ENCODE measurements at places on chromosomes 7 and 10.

- DNase-seq, result no peak
Observed at GRCh38 chr7:159143780-159144757, 598 bp downstream of the VIPR2 start.

GRCh38 chr10:93281367-93281720, 200.8 kb downstream of the MYOF start:
- no peak for DNase-seq

GRCh38 chr10:93854975-93855374, 38.8 kb upstream of the SLC35G1 start:
- DNase-seq, result no peak

DNA sequence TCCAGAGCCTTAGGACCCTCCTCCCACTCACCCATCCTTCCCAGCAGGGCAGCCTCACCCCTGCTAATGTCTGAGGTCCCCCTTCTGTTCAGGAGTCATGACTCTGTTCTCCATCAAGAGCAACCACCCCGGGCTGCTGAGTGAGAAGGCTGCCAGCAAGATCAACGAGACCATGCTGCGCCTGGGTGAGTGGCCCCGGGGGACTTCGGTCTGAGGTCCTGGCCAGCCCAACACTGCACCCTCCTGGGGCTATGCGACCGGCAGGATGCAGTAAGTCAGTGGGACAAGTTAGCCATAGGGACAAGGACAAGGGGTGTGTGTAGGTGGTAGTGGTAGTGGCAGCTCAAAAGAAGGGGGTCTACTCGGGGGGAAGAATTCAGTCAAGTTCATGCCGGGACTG, 16.2 kb upstream of the AHCYL2 start:
- DNase-seq, result no peak

GRCh38 chr7:115827305-115828045, 203.1 kb downstream of the TFEC start:
- no peak for DNase-seq

GRCh38 chr7:1851721-1852516, 181.8 kb downstream of the ELFN1 start:
- no peak for DNase-seq

DNA sequence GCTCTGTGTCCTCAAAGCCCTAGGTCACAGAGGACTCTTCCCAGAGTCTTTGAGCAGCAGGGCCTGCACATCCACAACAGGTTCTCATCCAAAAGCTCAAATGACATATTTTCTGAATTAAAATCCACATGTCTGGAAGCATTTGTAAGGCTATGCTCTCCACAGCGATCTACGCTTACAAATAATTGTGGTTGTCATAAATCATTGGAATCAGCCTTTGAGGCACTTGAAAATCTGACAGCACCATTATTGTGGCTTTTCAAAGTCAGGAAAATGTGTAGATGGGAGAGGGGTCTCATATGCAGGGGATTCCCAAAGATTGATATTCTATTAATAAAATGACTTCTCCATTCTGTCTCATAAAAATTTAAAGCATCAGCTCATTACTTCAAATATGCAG, 16.3 kb downstream of the GPR26 start:
- DNase-seq, result no peak

GRCh38 chr7:150564006-150564405, 3.2 kb upstream of the GIMAP4 start:
- no peak for DNase-seq

- DNase-seq, result no peak
Observed at GRCh38 chr7:47565640-47566250, 16.2 kb downstream of the TNS3 start.

DNA sequence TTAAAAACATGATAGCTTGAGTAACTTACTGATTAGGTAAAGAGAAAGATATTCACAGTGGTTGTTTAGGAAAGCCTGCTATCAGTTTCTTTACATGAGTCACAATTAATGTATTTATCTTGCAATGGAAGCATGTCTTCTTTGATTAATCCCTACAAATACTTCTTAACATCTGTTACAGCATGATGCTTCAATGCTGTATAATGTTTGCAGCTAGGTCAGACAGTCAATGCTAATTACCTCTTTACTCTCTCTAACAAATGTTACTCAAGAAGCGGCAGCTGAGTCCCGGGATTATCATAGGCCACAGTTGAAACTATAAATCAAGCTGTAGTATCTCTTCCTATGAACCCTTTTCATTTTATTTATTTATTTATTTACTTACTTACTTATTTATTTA, 33.2 kb downstream of the ACBD5 start:
- no peak for DNase-seq

DNA sequence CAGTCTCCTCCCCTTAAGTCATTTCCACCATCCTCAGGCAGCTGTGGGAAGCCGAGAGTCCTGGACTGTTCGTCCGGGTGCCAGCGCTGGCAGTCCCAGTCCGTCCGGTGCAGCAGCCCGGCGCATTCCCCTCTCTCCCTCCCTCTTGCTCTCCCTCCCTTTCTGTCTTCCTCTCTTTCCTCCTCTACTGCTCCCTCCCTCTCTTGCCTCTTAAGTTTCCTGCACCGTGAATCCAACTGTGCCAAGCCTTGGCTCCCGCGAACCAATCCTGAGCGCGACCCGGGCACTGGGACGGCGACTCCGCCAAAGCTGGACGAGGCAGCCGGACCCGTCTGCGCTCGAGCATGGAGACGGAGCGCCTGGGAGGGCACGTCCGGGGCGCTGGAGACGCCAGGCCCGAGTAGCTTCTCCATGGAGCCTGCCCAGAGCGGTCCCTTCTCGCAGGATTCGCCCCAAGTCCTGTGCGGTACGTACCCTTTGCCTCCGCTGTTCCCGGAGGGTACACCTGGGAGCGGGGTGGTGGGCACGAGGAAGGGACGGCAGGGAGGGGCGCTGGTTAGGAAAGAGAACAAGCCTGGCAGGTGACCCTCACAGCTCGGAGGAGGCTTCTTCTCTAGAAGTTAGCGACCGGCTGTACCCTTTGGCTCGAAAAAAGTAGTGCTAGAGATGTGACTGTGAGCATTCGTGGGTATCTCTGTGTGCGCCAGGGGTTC, 1.0 kb downstream of the NXPH1 start:
- DNase-seq, result peak; percentile 31

DNA sequence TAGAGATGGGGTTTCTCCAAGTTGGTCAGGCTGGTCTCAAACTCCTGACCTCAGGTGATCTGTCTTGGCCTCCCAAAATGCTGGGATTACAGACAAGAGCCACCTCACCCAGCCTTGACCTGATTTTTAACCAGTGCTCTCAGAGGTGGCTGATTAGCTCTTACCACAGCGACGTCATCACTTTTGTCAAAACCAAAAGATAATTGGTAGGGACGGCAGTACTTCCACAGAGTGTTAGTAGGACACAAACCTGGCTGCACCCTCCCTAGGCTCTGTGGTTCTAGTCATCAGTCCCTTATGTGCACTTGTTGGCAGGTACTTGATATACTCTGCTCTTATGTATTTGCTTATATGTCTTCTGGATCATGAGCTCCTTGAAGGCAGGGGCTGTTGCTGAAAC, 74.0 kb downstream of the GPR141 start:
- DNase-seq, result no peak

- DNase-seq, result no peak
Observed at GRCh38 chr10:102677331-102678067, 33.2 kb downstream of the TRIM8 start.

DNA sequence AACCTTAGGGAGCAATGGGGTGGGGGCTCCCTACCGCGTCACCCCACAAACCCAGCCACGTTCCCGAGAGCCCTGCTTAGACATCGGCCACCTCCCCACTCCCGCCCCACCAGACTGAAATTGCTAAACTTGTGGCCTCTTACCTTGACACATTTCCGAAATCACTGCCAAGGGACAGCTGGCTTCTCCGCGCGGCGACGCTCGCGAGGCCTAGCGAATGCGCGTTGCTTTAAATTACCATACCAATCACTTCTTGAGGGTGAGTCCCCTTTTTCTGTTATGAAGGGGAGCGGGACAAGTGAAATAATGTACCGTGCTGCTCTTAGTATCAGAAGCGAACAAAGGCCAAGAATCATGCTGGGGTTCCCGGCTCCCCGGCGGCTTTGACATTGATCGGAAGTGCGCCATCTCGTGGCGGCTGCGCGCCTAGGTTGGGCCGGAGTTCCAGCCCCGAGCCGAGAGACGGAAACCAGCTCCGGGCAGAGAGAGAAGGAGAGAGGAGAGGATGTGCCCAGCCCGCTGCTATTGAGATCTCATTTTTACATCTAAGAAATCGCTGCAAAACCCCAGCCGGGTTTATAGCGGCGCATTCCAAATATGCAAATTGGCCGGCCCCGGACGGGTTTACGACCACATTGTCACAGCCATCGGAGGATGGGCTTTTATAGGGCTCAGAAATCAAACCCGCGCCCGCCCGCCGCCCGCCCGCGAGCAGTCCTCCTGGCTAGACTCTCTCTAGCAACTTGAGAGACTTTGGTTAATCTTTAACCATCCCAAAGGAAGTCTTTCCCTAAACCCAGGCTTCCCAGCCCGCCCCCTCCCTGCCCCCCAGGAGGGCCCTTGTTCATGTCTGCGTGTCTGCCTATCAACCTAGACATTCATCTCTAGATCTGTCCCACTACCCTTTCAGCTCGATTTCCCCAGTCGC, 5.3 kb downstream of the HOXA11 start:
- DNase-seq, result no peak

DNA sequence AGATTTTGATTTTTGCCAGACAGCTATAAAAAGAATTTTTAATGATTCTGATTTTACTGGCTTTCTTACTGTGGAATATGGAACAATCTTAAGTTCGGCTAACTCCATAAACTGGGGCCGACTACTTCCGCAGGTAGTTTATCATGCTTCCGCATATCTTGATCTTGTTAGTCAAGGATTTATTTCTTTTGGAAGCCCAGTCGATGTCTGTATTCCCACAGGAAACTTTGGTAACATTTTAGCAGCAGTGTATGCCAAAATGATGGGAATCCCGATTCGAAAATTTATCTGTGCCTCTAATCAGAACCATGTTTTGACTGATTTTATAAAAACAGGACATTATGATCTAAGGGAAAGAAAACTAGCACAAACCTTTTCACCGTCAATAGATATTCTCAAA, 8.1 kb downstream of the THNSL1 start:
- no peak for DNase-seq

DNA sequence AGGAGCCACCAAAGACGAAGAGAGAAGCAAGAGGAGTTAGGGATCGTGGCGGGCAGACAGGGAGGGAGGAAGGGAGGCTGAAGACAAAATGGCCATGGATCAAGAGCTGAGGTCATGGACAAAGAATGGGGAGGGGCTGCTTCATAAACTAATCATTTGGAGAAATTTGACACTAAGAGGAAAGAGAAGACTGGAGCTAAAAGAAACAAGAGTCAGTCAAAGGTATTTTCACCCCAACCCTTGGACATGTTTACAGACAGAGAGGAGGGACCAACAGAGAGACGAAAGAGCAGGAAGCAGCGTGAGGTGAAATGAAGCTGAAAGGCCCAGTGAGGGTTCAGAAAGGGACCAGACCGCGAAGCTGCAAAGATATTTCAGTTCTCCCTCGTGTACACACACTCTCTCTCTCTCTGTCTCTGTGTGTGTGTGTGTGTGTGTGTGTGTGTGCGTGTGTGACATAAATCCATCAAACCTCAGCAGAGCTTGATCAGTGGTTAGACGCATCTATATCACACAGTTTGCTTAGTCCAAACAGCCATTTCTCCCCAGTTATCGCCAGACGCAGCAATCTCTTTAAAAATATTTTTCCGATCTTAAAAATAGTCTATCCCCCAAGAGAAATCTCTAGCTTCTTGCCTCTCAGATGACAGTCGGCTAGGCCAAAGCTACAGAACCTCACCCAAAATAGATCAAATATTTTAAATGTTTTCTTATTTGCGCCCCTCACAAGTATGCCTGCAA, 12.5 kb upstream of the CALD1 start:
- peak; percentile 19 for DNase-seq

GRCh38 chr10:74206746-74207145, 55.7 kb downstream of the ADK start:
- no peak for DNase-seq

DNA sequence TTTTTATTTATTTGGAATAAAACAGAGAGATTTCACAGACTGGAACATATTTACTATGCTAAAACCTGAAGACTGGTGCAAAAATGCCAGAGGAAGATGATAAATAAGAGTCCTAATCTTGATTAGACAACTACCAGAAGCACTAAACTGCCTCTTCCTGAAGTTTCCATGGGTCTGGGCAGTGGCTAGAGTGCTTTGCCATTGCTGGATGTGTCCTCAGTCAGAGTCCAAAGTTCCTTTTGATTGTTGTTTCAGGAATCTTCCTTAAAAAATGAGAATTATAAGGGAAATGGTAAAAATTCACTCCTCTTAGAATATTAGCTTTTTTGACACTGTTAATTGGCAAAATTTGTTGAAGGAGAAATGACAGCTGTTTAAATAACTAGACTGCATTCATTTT, 86.3 kb upstream of the AHR start:
- no peak for DNase-seq

- DNase-seq, result no peak
Observed at GRCh38 chr7:27652518-27652917, 10.2 kb downstream of the HIBADH start.

DNA sequence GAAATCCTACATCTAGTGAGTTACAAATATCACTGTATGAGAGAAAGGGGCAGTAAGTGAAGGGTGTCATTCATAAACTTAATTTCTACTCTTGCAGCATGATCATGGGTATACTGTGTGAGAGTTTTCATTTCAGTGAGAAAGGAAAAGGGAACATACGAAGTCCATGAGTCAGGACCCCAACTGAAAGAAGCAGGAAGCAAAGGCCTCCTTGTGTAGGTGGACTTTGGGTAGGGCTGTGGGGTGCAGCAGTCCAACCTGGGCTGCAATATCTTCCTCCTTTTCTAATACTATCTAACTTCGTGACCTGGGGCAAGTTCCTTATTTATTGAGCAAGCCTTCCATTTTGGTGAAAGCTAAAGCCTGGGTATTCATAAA, 248.2 kb upstream of the TCF7L2 start:
- no peak for DNase-seq

DNA sequence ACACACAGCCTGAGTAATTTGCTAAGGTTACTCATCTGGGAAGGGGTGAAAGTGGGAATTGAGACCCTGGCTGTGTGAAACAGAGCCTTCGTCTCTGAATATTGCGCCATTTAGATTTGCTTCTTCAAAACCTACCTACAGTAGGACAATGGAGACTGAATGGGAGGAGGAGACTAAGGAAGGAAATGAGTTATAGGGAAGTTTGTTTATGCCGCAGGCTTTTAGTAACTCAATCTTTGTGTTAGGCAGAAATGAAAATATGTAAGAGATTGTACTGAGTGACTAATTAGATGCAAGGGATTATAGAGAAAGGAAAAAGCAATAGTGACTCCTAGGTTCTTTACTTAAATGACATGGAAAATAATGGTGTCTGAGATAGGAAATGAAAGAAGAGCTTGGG, 80.2 kb downstream of the KCND2 start:
- peak; percentile 63 for DNase-seq

- DNase-seq, result peak; percentile 44
Observed at GRCh38 chr7:117281562-117281961, 41.3 kb downstream of the WNT2 start.
